Natural killer cell (primary cell): ENCODE measurements at places on chromosomes 11 and 22. TPM values are rescaled to one million over a fixed set of nuclear protein-coding genes. Genes with fewer than 3 reads are reported as not detected.

The MGAT3 gene
- 0.09 TPM for total RNA-seq

The CCDC34 gene
- 0.99 TPM for total RNA-seq

The SSTR3 gene
- 0.23 TPM for total RNA-seq

The BLID gene
- total RNA-seq, result not detected

The THY1 gene
- not detected for total RNA-seq

The KLHDC7B gene
- total RNA-seq, result 5.3 TPM

The OR56A3 gene
- total RNA-seq, result not detected

The GGTLC3 gene
- not detected for total RNA-seq

The KCNK7 gene
- total RNA-seq, result 6.3 TPM

The EMID1 gene
- 1.3 TPM for total RNA-seq

The DERL3 gene
- total RNA-seq, result 24.5 TPM

The CYP2D6 gene
- 5.5 TPM for total RNA-seq

The MYBPC3 gene
- not detected for total RNA-seq

The TTC36 gene
- not detected for total RNA-seq

The RIC3 gene
- 3.5 TPM for total RNA-seq

The GNG3 gene
- not detected for total RNA-seq

The OR52H1 gene
- total RNA-seq, result 0.70 TPM

The LDHAL6A gene
- total RNA-seq, result 0.72 TPM

The XRCC6 gene
- total RNA-seq, result 134 TPM

The LGALS1 gene
- total RNA-seq, result 218 TPM

The ZNF215 gene
- total RNA-seq, result 0.80 TPM

The WNT11 gene
- 0.47 TPM for total RNA-seq

The CATSPER1 gene
- total RNA-seq, result 12.2 TPM

The DEFB131B gene
- not detected for total RNA-seq

The HORMAD2 gene
- not detected for total RNA-seq

The LRRC4C gene
- total RNA-seq, result not detected

The MAJIN gene
- total RNA-seq, result not detected

The OR8A1 gene
- not detected for total RNA-seq

The CD248 gene
- 0.23 TPM for total RNA-seq

The NCAM1 gene
- total RNA-seq, result 129 TPM

The MPPED2 gene
- 4.2 TPM for total RNA-seq

The C11orf86 gene
- total RNA-seq, result not detected

The MMP12 gene
- total RNA-seq, result not detected

The CASP5 gene
- 1.1 TPM for total RNA-seq

The PRSS23 gene
- total RNA-seq, result 96.5 TPM

The NXPE4 gene
- not detected for total RNA-seq

The SLC15A3 gene
- 11.6 TPM for total RNA-seq

The CRYBA4 gene
- total RNA-seq, result not detected

The GAL3ST1 gene
- total RNA-seq, result not detected

The RHOG gene
- total RNA-seq, result 114 TPM

The TYR gene
- total RNA-seq, result not detected

The UBQLNL gene
- 0.61 TPM for total RNA-seq

The NRGN gene
- 11.1 TPM for total RNA-seq

The GGTLC2 gene
- not detected for total RNA-seq

The CHADL gene
- total RNA-seq, result 0.36 TPM

The CYB5R3 gene
- total RNA-seq, result 68.0 TPM

The OR51E1 gene
- not detected for total RNA-seq

The SERPIND1 gene
- not detected for total RNA-seq

The MCHR1 gene
- not detected for total RNA-seq

The SLC22A8 gene
- not detected for total RNA-seq
